Breast epithelium (tissue), 4 donors: ENCODE measurements at places on chromosomes 7 and 10.
A peak's percentile ranks its signal among the peaks of the same experiment; 100 is the strongest.

GRCh38 chr7:5495581-5496375, 72.1 kb upstream of the TNRC18 start:
- peak overlapping the region; percentile 31 for H3K4me3 ChIP-seq
- DNase-seq: peak; percentile 92
- H3K4me1 ChIP-seq: peaks cover 7% of the 10 kb centered on the region
- H3K36me3 ChIP-seq: no peaks in the 10 kb centered on the region

- H3K4me1 ChIP-seq: no peaks in the 10 kb centered on the region
- H3K4me3 ChIP-seq: no peak overlapping the region
- no peak overlapping the region for H3K27ac ChIP-seq
- no peaks in the 10 kb centered on the region for H3K36me3 ChIP-seq
Measured at GRCh38 chr7:74511345-74511744, 57.6 kb downstream of the GTF2IRD1 start.

DNA sequence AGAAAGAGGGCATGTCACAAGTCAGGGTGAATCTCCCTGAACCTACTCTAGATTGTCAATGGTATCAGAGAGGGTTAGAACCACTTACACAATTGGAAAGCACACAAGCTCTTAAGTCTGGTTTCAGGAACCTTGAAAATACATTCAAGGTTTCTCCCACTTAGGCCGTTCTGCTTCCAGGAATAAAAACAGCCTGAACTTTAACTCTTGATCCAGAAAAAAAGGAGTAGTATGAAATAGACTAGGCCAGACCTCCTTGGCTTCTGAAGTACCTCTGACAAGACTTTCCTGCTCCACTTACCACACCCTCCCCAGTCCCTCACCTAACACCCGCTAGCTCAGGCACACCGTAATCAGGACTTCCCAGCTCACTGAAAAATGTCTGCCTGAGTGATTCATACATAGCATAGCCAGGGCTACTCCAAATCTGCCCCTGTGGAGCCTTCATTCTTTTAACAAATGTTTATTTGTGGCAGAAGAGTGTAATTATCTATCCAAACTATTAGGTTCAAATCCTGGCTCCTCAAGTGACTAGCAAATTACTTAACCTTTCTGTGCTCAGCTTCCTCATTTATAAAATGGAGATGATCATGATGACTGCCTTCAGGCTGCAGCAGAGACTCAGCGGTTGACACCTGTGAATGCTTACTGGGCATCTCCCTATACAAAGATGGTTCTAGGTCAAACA, 30.3 kb upstream of the IL6 start:
- H3K4me1 ChIP-seq: no peaks in the 10 kb centered on the region
- no peak overlapping the region for H3K27ac ChIP-seq
- no peak overlapping the region for H3K4me3 ChIP-seq
- H3K27me3 ChIP-seq: no peaks in the 10 kb centered on the region
- H3K36me3 ChIP-seq: no peaks in the 10 kb centered on the region
- DNase-seq: no peak

DNA sequence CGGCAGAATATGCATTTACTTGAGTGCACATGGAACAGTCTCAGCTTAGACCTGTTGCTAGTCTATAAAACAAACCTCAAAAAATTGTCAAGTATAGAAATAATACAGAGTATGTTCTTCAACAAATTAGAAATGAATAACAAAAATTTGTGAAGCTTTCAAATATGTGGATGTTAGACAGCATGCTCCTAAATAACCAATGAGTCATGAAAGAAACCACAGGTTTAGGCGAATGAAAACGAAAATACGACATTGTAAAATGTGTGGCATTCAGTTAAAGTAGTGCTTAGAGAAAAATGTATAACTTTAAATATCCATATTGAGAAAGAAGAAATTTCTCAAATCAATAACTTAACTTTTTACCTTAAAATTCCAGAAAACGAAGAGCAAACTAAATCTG, 760.0 kb upstream of the SORCS1 start:
- no peak overlapping the region for H3K27ac ChIP-seq
- no peak overlapping the region for H3K4me3 ChIP-seq
- no peaks in the 10 kb centered on the region for H3K4me1 ChIP-seq
- no peaks in the 10 kb centered on the region for H3K36me3 ChIP-seq
